ENCODE measurements at places on chromosomes 5 and 9.

DNA sequence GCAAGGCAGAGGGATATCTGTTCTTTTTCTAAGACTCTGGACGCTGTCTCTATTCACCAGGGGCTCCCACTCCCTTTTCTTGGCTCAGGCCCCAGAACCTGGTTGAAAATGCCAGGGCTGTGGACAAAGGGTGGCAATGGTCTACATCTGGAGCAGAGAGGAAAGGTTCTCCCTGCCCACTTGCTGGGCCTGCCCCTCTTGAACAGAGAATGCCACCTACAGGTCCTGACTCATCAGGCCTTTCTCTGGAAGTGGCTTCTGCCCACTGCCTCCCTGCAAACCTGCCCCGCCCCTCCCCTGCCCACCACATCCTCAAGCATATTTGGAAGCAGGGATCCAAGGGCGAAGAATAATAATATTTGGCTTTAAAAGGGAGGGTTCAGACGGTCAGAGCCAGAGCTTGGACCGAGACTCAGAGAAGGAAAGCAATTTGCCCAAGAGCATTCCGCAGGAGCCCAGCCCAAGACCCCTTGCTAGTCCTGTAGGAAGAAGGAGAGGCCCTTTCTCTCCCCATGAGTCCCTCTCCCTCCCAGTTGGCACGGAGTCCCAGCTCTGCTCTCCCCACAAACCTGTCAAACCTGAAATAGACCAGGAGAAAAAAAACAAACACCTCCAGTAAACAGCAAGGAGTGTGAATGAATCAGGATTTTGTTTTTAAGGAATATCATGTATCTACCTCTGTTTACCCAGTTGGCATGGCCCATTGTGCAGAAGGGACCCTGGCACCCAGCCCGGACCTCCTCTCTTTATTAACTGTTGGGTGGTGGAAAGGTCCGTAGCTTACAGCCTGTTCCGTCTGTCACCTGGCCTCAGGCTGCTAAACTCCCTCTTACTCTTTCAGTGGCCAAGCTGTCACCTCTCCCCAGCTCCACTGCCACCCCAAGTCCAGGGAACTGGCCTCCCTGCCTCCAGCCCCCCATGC lies 37.7 kb upstream of the STXBP1 start:
- DNase-seq: no peak

DNA sequence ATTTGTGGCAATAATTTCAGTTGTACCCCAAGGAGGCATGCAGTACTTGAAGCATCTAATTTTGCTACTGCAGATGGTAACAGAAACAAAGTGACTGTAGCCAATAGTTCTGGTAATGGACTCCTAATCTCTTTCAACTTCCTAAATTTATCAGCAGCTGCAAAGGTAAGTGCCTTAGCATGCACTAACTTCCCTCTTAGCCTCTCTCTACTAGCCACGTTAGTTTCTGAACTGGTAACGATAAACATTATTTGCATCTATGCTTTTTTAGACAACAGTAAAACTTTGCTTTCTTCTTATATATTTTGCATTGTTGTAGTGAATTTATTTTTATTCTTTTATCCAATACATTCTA lies 6.2 kb upstream of the CKS2 start:
- DNase-seq: no peak

DNA sequence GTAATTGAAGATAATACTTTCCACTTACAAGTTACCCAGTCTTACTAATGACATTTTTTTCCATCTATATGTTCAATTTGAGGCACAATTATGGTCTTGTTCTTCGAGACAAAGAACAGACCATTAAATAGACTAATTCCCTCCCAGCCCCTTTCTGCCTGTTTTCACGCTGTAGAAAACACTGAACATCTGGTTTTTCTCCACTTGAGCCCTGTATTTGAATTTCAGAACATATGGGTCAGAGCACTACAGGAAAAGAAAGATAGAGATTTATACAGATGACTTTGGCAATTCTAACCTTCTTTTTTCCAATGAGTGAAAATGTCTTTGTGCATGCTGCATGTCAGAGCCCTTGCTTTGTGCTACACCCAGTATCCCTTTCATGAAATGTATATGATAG lies 506.9 kb downstream of the LRRC70 start:
- DNase-seq: no peak

DNA sequence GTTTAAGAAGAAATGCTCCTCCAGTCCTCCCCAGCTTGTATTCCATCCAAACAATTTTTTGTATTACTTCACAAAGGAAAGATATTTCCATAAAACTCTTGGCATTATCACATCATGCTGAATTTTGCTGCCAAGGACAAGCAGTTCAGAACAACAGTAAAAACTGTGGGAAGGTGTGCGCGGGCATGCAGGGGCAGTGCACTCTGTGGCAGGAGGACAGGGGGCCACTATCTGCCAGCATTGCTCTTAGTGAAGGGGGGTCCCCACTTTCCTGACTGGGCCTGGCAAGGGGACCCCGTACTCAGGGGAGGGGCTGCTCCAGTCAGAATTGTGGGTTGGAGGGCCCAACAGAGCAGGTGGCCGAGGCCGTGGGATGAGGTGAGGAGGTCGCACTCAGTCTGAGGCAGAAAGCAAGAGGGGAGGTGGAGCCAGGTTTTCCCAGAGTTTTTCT lies 32.8 kb downstream of the ANGPTL2 start:
- DNase-seq: no peak

DNA sequence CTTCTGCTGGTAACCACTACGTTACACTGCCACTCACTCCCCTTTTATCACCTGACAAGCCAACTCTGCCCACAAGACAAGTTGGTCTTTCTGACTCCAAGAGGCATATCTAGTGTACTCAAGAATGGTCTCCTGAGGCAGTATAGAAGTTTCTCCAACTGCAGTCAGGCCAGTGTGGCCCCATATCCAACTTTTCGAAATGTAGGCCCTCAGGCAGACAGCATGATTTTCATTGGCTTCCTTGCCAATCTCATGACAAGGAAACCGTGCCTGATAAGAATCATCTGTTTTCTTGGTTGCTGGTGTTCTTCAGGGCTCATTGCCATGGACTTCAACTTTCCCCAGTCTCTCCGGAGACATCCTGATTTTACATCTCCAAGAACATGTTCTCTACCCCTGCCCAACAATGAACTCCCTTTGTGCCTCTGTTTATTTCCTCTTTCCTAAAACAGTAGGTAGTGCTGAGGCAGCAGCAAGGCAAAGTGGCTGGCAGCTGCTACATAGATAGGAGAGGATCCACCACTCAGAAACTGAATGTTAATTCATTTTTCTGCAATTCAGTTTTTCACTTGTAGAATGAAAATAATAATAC lies 62.6 kb upstream of the SEMA6A start:
- no peak for DNase-seq

DNA sequence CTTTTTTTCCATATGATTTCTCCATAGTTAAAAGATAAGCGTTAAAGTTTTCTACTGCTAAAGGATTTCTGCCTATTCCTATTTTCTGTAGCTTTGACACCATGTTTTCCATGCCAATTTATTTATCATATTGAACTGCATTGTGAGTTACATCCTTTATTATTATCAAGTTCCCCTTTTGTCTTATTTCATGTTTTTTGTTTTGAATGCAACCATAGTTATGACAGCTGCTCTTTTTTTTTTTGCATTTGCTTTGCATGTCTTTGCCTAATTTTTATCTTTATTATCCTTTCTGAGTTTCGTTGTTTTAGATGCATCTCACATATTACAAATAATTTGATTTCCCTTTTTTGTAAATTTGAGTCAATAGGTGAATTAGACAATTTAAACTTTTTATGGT lies 161.5 kb downstream of the DEPDC1B start:
- no peak for DNase-seq

DNA sequence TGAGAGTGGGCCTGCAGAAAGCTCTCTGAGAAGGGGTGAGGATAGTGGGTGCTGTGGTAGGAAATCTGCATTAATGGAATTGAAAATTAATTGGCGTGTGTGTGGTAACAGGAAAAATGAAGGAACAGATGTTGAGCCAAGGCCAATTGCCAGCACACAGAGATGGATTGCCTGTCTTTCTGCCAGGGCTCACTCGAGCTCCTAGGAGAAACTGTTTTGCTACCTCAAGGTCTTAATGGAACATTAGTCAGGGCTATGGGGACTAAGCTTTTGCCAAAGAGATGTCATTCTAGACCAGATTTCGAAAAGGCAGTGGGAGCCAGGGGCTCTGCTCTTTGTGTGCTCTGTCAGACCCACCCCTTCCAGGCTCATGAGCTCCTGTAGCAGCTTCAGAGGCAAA lies 124.0 kb upstream of the EFNA5 start:
- DNase-seq: no peak

GRCh38 chr9:128895556-128895955 lies 13.6 kb downstream of the LRRC8A start:
- no peak for DNase-seq

DNA sequence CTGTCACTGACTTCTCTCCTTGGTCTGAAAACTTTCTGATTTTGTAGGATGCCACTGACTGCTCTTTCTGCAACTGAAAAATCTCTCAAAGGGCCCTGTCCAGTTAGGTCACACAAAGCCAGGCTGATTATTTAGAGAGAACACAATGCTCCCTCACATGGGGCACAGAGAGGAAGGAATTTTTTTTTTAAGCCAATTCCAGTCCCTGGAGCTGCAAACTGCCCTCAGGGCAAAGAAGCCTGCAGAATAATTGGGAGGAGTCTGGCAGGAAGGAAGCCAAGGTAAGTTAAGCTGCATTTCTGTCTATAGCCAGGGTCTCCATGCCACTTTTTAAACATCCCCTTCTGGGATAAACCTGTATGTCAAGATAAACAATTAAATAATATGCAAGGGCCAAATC lies 305.5 kb downstream of the ZSWIM6 start:
- no peak for DNase-seq

All from activated T-cell treated with anti-CD3 and anti-CD28 coated beads for 1 hour (primary cell).